ENCODE measurements at places on chromosomes 2 and 18.

- no peak for DNase-seq
Measured at GRCh38 chr2:134522496-134523455, 196.0 kb downstream of the TMEM163 start.

GRCh38 chr2:226247289-226248275 is 552.0 kb downstream of the IRS1 start:
- DNase-seq, result no peak

GRCh38 chr2:227320305-227321094 is 4.6 kb upstream of the MFF start:
- no peak for DNase-seq

DNA sequence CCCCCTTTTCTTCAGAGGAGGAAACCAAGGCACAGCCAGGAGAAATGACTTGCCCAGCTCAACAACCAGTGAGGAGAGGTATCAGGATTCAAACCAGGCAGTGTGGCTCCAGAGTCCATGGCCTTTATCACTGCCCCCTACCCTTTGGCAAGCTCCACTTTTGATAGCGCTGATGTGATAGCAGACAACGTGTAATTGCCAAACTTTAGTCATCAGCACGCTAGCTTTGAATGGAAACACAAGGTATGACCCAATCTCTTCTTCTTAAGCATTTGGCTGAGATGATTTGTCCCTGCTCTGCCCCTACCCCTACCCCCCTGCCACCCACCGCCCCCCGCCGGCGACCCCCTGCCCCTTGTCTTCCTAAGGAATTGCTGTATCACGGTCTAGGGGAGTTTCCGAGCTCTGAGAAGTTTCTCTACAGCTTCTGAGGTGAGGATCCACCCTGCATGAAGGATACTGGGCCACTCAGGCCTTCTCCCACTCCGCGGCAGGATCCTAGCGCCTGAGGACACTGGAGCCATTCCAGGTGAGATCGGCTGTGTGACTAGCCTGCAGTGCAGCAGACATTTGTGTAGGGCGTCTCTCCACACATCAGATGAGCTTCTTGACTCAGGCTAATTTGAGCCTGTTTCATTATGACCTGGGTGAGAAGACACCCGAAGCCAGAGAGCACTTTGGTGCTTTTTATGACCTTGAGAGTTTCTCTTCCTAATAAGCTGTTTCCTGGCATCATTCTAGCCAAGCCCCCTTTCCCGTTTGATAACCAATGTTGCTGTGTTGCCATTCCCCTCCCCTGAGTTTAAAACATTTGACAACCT is 75.1 kb upstream of the MAP4K4 start:
- no peak for DNase-seq

DNA sequence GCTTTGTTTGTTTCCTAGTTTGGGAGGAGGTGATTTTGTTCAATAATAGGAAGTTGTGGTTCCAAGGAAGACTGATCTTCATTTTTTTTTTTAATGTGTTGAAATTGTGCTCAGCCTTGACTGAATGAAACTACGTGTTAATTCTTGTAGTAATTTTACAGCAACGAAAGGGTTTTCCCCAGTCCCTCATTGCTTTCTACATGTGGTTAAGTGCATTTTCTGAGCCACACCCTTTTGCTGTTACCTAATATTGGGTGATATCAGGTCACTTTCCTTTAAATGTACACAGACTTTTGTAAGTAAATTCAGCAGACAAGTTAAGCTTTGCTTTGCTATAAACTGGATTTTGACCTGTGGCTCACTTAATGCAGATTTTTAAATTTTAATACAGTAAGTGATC is 73.6 kb downstream of the OTX1 start:
- no peak for DNase-seq

DNA sequence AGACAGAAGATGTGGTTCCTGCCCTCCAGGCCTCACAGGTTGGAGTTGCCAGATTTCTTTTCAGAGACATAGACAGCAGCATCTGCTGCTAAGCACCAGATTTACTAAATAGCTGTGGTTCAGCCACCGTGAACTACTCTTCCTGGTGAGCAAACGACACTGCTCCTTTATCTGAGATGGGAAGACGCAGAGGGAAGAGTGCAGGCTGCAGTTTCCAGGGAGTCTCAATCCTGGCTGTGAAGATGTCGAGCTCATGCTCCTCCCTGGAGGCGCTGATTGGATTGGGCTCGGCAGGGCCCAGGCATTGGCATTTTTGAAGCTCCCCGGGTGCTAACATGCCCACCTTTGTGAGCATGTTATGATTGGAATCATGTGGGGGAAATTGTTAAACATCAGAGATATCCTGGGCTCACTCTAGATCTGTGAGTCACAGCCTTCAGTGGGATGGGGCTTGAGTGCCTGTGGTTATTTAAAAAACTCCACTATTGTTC is 314.8 kb downstream of the TSN start:
- DNase-seq, result no peak

GRCh38 chr18:63439334-63439733 is 17.1 kb upstream of the VPS4B start:
- peak; percentile 10 for DNase-seq

DNA sequence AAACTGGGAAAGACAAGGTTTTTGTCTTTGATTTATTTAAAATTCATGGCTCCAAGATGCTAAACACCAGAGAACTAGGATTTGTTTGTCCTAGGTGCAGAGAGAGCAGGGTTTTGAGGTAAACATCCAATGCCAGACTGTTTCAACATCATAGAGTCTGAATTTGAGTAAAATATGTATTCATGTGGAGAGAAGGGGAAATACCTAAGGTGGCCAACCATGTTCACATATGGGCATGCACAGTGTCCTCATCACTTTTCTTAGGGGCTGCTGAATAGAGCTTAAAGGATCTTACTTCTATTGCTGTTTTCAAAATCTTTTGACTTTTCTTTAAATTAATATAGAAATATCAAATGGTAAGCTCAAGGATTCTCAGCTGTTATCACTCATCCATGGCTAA is 287.0 kb upstream of the CCDC68 start:
- DNase-seq, result no peak

GRCh38 chr2:239401881-239402233 is 1.0 kb upstream of the HDAC4 start:
- DNase-seq, result no peak

GRCh38 chr18:610214-610928 is 13.6 kb downstream of the CLUL1 start:
- DNase-seq, result no peak

DNA sequence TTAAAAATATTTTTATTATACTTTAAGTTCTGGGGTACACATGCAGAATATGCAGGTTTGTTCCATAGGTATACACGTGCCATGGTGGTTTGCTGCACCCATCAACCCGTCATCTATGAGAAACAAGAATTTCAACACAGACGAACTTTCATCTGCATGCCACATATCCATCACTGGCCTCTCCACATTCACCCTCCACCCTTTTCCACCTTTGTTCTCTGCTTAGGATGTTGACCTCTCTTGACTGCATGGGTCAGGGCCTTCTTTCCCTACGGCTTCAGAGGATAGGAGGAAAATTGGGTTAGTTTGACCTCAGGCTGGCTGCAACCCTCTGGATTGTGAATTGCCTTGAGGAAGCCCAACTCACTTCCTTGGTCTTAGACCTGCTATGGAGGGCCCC is 260.9 kb downstream of the MREG start:
- DNase-seq, result no peak

GRCh38 chr2:84257831-84258230 is 201.2 kb downstream of the SUCLG1 start:
- DNase-seq, result no peak

DNA sequence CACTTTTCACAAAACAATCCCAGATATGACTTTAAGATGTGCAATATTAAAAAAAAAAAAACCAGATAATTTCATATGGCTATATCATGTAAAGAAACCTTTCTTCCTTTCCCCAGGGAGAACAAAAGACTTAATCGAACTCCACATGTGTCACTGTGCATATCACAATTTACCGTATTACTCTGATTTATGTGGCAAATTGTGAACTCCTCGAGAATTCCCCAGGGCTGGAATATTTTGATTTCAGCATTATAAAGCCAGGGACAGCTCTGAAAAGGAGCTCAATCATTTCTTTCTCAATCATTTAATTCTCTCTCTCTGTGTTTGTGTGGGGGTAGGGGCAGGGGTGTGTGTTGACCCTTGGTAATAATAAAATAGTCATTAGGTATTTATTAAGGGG is 165.8 kb downstream of the TDRD15 start:
- DNase-seq, result no peak

DNA sequence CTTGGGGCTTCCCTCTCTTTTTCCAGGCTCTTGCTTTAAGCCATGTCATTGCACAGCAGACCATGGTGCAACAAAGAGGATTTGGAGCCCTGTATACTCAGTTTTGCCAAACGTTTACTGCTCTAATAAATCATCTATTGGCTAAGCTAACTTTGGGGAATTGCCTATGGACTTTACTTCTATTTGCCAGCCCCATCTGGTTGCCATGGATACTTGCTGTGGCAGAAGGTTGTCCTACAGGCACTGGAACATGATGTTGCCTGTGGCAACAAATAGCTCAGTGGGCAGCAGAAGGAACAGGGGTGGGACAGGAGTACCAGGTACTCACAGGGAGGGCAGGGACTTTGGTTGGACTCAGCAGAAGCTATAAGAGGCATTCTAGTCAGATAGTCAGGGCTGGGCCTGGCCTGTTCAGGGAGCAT is 129.7 kb downstream of the CCDC85A start:
- no peak for DNase-seq

DNA sequence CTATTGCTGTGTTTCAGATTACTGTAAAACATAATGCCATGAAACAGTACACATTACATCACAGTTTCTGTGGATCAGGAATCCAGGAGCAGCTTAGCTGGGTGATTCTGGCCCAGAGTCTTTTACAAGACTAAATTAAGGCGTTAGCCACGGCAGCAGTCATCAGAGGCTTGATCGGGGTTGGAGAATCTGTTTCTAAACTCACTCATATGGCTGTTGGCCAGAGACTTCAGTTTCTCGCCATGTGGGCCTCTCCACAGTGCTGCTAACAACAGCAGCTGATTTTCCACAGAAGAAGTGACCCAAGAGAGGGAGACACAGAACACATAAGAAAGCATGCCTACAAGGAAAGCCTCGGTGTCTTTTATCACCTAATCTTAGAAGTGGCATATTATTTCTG is 89.2 kb upstream of the MYO3B start:
- no peak for DNase-seq

DNA sequence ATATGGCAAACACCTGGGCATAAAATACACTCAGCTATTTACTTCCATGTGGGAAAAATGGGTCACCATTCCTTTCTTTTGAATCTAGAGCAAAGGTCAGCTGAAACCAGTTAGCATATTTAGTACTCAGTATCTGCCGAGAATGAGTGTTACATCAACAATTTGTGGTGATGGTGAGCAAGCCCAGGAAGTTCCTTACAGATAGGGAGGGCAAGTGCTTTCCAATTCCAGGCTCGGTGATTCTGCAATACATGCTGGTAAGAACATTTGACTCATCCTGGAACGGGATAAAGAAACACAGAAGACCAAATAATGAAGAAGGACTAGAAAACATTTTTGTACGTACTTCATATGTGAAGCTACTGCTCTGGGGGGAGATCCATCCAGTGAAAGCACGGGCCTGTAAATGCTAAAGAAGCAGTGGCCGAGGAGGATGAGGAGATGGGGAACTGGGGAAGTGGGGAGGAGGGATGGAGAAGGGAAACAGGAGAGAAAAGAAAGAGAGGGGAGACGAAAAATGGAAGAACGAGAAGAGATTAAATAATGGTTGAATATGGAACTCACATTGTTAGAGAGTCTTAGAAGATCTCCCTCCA is 251.9 kb downstream of the TTC32 start:
- DNase-seq, result no peak

GRCh38 chr2:237351796-237352195 is 62.2 kb downstream of the COL6A3 start:
- DNase-seq, result no peak

DNA sequence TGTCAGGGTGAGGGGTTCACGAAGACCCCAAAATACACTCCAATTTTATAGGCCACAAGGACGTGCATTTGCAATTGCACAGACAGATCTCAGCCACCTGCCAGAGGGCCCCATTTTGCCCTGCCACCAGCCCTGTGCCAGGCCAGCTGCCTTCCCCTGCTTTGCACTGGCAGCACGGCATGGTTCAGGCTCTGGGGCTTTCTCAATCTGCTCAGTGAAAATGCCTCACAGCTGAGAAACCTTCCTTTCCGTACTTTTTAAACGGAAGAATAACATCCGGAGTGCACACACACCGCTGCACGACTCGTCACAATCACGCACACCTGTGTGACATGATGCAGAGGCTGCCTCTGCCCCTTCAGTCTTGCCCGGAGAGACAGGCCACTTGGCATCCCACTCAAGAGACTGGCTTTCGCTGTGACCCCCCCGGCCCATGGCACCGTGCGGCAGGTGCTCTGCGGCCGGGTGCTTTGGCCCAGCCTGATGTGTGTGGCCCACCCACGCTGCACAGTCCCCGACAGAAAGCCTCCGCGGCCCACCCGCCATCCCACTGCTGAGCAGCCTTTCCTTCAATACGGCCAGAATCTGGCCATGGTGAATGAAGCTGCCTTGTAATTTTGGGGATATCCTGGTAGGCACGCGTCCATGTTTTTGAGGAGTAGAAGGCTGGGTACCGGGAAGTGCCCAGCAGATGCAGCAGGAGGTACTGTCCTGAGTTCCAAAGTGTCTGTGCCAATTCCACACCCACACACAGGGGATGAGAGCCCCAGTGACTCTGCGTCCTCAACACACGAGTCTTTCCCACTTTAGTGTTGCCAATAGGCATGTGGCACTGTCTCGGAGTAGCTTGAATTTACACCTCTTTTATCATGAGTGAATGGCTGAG is 88.8 kb downstream of the USP40 start:
- DNase-seq, result no peak

DNA sequence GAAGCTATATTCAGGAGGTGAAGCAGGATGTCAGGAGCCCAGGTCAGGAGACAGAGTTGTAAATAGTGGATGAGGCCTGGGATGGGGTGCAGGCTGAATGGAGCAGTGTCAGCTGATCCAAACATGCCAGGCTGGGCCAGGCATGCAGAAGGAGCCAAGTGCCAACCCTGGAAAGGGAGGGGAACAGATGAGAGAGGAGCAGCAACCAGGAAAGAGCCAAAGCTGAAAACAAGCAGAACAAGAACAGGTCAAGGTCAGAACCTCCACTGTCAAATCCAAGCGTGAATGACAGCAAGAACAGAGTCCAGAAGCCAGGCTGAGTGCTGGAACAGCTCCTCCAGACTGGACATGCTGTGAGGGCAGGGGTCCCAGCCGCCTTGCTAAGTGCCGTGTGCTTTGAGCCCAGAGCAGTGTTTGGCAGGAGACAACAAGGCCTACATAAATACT is 49.2 kb upstream of the PPP1CB start:
- no peak for DNase-seq

DNA sequence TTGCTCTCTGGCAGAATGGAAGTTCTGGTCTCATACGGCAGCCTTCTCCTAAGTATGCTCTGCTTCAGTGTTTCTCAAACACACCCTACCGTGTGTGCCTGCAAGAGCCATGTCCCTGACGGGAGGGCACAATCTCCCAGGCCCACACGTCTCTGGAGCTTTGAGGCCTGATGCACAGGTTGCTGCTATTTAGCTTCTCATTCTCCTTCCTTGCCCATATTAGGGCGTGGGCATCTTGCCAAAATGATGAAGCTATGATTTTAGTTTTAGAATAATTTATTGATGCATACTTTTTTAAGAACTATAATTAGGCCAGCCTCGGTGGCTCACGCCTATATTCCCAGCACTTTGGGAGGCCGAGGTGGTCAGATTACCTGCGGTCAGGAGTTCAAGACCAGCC is 107.9 kb downstream of the RNF144A start:
- DNase-seq, result no peak
